ENCODE measurements at places on chromosomes 5 and 9. TPM values are rescaled to one million over a fixed set of nuclear protein-coding genes. Genes with fewer than 3 reads are reported as not detected.

The PTPA gene
- 170 TPM for total RNA-seq

The RHOBTB3 gene
- total RNA-seq: 102 TPM

The GEMIN5 gene
- total RNA-seq: 13.2 TPM

The PCDH12 gene
- total RNA-seq: 7.9 TPM

The TAF1L gene
- total RNA-seq: not detected

All from right cardiac atrium (tissue), 5 donors.